ENCODE measurements at places on chromosomes 6 and 20.

DNA sequence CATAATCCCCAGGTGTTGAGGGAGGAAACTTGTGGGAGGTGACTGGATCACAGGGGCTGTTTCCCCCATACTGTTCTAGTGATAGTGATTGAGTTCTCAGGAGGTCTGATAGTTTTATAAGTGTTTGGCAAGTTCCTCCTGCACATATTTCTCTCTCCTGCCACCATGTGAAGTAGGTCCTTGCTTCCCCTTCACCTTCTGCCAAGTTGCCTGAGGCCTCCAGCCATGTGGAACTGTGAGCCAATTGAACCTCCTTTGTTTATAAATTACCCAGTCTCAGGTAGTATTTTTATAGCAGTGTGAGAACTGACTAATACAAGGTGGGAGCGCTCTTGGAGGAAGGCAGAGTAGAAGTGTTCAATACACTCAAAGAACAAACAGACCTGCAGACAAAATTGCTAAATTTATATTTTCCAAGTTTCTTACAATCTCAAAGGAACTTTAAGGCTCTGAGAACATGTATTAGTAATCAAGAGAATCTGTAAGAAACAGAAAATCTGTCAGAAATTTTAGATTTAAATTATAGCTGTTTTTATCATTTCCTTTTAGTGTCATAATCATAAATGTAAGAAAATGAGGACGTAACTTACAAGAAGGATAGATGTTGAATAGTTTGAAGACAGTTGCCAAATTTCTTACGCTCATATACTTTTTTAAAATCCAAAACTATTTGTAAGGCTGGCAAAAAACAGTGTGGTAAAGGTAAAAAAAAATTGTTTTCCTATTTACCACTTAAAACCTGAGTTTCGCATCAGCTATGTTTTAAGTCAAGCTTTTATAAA lies 77.7 kb downstream of the ASCC3 start:
- DNase-seq, result no peak

DNA sequence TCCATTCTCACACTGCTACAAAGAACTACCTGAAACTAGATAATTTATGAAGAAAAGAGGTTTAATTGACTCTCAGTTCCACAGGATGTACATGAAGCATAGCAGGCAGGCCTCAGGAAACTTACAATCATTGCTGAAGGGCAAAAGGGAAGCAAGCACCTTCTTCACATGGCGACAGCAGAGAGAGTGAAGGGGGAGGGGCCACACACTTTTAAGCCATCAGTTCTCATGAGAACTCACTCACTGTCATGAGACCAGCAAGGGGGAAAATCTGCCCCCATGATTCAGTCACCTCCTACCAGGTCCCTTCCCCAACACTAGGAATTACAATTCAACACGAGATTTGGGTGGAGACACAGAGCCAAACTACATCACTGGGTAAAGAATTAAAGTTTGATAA lies 12.5 kb upstream of the ENPP1 start:
- no peak for DNase-seq

DNA sequence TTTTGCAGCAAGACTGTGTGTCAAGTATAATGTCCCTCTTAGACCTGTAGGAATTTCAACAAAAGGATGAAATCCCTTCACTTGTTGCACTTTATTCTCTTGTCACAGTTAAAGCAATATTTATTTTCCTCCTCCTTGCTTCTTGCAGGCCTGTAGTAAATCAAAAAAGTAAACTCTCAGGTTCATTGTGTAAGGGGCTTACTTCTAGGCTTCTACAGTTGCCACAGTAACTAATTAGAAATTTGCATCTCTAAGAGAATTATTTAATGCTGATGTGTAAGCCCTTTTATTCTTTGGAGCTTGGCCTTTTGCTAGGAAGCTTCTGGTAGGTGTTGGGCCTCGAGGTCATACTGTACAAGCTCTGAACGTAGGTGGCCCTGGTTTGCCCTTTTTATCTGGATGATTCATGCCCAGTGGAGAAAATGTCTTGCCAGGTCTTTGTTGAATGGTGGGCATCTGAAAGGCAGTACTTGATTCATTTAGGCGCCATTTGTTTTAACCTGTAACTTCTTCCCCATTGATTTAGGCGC lies 47.4 kb upstream of the OLIG3 start:
- DNase-seq, result no peak

DNA sequence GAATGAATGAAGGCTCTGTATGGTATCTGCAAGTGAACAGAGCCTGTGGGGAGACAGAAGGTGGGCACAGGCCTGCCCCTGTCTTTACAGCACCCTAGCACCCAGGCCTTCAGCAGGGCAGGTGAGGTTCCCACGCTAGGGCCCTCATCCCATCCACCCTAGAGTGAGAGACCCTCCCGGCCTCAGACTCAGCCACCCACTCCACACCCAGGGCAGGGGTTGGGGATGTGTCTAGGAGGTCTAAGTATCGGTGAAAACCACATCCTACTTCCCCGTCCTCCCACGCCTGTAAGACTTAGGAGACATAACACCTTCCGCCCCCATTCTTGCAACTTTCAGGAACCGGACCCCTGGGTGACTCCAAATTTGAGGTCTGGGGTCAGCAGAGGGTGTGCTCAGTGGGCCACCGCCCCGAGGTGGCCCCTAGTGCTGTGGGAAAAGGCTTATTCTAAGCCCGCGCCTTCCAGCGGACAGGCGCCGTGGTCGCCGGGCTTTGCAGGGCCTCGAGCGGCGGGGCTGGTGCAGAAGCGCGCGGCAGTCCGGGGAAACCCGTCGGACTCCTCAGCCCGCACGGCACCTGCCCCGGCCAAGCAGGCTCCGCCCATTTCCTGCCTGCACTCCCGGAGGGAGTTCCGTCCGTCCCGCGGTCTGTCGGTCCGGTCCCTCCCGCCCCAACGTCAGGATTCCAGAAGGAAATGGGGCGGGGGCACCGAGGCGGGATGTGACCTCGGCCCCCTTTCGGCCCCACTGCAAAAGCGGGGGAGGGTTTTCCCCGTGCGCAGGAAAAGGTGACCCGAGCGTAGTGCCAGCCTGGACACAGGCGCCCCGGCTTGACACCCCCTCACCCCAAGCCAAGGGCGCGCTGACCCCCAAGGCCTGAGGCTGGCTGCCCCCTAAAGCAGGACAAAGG lies 868 bp downstream of the SAMD10 start:
- no peak for DNase-seq

DNA sequence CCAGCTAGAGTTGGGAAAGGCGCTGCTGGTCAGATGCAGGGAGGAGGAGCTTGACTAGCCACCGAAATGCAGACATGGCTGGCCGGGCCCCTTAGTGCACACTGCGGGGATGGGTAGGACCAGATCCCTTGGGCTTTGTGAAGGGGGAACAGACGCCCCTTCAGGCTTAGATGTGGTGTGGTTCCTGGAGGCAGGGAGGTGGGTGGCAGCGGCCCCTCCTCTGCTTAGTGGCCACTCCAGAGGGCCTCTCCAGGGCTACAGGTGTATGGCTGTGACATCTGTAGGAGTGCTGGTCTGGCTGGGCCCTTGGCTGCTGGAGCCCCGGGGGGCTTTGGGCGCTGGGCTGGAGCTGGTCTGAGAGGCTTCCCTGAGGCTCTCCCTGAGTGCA lies 5.9 kb downstream of the CCND3 start:
- no peak for DNase-seq

- DNase-seq, result no peak
Measured at GRCh38 chr6:81938014-81938856, 185.8 kb upstream of the TENT5A start.

DNA sequence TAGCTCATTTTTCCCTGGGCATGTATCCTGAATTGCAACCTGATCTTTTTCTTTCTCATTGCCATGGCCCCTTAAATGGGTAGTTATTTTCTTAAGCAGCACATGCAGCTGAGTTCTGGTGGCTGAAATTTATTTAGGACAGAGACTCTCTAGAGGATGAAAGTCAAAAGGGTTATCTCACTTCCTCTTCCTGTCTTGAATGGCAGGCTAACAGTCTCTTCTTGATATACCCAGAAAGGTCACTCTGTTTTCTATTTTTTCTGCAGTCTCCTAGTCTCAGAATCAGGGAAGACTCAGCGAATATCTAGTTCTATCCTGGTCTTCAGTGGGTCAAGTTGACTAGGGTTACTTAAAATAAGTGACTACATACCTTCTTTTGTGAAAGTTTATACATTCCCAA lies 243.3 kb downstream of the EPHA7 start:
- DNase-seq, result no peak

DNA sequence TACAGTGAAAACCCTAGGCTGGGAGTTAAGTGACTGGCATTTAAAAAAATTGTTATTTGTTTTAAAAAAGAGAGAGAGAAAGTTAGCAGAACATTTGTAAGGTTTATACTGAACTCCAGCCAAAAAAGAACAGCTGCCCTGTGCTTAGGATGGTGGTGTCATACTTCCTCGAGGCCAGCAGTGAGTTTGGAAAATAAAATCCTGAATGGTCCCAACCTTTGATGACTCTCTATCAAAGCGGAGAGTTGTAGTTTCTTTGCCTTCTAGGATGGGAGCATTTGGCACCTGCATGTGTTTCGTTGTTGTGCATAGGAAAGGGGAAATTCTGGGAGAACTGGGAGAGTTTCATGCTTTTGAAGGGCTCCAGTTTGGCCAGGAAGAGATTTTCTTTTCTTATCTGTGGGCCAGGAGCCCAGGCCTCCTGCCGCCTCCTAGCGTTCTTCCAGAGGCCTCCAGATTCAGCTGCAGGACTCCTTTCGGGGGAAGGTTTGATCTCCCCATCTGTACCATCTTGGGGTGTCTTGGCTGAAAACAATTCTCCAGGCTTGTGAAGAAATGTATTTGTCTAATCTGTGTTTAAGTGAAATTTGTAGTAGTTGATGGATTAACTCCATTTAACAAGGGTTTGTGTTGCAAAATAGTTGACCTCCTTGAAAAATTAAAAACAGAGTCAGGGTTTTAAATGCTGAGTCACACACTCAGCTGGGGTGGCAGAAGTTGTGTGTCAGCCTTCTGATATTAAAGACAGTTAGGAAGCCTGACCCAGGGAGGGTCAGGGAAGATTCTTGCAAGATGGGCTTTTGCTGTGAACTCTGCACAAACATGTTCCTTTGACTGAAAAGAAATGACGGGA lies 63.4 kb downstream of the TXNDC5 start:
- DNase-seq, result no peak

DNA sequence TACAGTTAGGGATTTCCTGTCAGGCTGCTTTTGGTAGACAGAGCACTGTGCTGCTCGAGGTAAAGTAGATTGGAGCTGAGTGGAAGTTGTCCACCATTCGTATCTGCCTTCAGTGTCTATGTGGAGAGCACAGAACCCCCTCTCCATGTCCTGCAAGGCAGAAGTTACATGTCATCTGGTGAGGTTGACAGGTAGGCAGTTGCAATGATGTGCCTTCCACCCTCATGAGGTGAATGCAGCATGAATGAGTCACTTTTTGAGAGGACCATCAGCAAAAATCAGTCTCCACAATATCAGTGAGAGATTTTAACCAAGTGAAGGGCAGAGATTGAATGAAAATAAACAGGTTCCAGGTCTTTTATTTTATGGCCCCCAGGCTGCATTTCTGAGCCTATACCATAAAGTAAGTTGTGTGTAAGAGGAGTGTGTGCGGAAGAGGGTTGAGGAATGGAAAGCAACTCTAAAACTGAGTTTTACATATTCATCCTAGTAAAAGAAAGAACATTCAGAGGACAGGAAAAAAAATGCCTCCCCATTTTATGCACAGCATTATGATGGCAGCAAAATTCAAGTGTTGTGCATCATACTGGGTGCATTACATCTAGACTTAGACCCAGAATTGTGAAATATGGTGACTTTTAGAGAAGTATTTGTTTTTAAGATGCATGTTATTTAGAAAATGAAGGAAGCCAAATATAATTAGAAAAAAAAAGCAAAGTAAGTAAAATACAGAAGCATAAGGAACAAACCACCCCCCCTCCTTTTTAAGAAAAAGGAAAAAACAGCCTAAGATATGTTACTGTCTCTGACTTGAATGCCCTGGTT lies 15.8 kb downstream of the TRAPPC3L start:
- no peak for DNase-seq

DNA sequence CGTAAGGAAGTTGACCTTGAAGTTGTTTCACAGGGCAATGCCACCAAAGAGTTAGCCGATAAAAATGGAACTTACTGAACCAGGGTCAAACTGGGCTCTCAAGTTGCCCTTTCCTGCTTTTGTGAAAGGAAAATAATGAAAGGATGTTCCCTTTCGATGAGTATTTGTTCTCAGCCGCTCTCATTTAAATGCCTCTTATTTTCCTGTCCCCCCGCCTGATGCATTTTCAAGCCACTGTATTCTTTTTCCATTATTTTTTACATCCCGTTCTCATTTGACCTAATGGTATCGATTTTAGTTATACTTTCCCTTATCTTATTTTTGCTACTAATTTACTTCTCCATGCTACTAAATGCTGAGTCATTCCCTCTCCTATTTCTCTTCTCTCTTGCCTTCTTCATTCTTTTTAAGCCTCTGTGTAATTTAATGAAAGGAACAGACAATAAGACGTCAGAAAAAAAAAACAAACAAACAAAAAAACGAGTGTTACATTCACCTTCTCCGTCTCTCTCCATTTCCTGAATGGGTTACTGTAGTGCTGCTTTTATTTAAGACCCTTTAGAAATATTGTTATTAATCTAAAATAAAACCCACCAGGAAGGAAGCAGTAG lies 655 bp upstream of the NDUFAF4 start:
- no peak for DNase-seq

All from left forelimb (tissue), 1 donor.